Caudate nucleus (tissue), 63 donors: ENCODE measurements at places on chromosomes 11 and 22.

DNA sequence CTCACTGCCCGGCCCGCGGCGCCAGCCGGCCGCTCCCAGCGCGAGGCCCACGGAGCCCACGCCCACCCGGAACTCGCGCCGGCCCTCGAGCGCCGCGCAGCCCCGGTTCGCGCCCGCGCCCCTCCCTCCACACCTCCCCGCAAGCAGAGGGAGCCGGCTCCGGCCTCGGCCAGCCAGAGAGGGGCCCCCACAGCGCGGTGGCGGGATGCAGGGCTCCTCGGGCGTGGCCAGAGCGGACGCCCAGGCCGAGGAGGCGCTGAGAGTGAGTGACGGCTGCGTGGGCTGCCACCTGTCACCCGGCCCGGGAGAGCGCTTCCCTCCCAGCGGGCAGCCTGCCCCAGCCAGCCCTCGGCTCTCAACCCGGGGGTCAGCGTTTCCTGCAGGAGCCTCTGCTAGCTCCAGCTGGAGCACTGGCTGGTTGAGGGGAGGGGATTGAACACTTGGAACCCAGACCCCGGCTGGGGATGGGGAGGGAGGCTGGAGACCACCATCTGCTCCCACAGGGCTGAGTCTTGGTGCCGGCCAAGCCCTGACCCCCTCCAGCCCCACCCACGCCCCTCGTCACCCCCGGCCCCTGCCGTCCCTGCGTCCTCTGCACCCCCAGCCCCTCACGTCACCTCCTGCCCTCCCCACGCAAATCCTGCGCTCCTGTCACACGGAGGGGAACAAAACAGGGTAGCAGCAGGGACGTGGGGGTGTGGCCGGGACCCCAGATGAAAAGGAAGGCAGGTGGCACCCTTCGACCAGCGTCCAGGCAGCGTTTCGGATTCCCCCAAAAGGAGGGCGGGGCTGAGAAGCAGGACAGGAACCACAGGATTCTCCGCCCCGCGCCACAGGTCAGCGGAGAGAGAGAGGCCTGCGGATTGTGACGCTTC is 157.0 kb downstream of the BRD1 start:
- no peak for DNase-seq

GRCh38 chr22:45242778-45243191 is 2.1 kb upstream of the KIAA0930 start:
- DNase-seq: peak; percentile 53

- no peak for DNase-seq
Measured at GRCh38 chr11:93569496-93569895, 26.3 kb upstream of the SMCO4 start.

- no peak for DNase-seq
Measured at GRCh38 chr11:44133335-44133946, 38.0 kb downstream of the EXT2 start.

DNA sequence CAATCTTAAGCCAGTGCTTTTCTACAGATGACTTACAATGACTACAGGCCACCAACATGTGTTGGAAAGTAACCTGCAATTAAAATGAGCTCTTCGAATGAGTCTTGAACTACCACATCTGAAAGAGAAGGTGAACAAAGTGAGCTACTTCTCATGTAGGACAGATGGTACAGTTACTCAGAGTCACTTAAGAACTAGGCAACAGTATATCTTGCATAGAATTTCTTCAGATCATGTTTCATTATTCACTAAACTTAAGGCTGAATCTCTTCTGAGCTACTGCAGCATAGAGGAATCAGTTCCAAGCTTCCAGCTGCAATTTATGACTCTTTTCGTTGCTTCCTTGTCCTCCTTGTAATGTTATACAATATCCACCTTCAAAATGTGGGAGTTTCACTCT is 270.9 kb downstream of the TTC28 start:
- no peak for DNase-seq

DNA sequence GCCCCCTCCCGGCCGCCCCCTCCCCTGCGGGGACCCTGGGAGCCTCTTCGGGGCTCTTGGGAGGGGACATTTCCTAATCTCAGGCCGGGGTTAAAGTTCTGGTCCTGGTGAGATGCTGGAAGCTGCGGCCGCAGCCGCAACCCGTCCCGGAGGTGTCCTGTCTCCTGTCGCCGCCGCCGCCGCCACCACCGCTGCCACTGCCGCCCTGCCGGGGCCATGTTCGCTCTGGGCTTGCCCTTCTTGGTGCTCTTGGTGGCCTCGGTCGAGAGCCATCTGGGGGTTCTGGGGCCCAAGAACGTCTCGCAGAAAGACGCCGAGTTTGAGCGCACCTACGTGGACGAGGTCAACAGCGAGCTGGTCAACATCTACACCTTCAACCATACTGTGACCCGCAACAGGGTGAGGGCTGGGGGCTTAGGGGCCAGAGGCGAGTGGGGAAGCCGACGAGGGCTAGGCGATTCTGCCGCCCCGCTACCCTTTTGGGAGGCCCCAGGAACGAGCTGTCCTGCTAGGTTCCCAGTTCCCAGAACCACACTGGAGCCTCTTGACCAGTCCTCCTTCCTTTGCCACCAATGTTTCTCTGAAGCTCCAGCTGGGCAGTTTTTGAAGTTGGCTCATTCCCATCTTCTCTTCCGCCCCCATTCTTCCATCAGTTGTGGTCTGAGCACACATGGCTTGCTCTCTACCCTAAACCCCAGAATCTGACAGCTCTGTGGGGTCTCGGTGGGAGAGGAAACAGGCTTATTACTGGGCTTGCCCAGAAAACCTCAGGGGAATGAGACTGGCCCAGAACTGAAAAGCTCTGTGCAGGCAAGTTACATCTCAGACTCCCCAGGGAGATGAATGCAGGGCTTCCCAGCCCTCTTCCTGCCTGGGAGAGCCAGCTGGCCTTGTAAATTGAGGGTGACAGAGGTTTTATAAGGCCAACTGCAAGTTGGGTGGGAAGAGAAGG is 781 bp downstream of the SIDT2 start:
- DNase-seq: no peak
